ENCODE measurements at places on chromosomes 2 and 18.

GRCh38 chr2:39407516-39408296 is 29.4 kb downstream of the MAP4K3 start:
- DNase-seq = no peak

DNA sequence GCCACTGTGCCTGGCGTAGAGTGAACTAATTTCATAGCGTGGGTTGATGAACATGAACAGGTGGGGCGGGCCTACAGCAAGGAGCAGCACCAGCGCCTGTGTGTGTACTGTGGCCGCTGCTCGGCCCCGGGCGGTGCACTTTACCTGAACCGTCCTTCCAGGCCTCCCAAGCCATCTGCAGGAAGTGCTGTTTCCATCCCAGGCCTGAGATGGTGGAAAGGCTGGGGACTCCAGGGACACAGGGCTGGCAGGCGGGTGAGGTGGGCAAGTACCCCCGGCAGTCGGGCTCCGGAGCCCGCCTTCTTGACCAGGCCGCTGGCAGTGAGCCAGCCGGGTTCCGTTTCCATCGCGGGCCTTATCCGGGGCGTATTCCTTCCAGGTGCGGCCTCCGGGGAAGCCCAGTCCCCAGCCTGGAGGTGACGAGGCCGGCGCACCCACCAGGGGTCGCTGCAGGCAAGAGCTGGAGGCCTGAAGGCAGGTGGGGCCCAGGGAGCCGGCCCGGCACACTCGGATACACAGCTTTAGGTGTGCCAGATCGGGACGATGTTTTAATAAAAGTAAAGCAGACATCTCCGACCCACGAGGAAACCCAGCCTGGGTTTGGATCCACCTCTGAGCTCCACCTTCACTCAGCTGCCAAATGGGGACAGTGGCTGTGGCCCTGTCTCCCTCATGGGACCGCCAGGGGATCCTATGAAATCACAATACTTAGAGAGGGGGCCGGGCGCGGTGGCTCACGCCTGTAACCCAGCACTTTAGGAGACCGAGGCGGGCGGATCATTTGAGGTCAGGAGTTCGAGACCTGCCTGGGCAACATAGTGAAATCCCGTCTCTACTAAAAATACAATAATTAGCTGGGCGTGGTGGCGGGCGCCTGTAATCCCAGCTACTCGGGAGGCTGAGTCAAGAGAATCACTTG is 22.7 kb upstream of the PDIA6 start:
- DNase-seq = no peak

DNA sequence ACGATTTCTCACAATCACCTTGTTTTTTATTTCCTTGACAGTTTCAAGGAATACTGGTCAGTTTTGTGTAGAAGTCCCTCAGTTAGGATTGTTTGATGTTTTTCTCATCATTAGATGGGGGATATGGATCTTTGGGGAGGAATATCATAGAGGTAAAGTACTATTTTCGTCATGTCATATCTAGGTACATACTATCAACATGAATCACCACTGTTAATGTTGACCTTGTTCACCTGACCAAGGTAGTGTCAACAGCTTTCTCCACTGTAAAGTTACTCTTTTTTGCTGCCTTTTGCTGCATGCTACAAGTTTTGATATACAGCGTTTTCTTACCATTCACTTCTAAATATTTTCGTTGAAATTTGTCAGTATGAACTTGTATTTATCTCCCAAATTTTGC is 32.7 kb downstream of the NLRC4 start:
- DNase-seq = no peak

DNA sequence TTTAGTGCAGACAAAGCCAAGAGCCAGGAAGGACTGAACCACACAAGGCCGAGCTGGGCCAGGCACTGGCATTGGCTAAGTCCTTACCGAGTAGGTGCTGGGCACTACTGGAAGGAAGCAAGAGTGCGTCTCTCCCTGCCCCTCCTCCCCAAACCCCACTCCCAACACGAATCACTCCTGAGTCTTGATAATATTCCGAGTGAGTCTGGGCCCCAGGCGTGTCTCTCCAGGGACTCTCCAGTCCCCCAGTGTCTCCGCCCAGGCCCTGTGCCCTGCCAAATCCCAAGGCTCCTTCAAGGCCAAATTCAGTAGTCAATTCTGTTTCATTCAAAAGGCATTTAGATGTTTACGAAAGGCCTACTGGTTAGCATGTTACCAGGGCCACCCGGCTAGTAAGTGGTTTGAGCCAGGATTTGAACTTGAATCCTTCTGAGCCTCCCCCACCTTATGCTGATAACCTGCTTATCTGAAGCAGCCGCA is 82.8 kb downstream of the GLI2 start:
- DNase-seq = no peak

- no peak for DNase-seq
Measured at GRCh38 chr2:28616396-28616999, 120.6 kb downstream of the PLB1 start.

- DNase-seq = no peak
Measured at GRCh38 chr2:12006850-12007249, 260.4 kb downstream of the LPIN1 start.

- no peak for DNase-seq
Measured at GRCh38 chr18:47343291-47343690, 91.8 kb upstream of the SKOR2 start.

DNA sequence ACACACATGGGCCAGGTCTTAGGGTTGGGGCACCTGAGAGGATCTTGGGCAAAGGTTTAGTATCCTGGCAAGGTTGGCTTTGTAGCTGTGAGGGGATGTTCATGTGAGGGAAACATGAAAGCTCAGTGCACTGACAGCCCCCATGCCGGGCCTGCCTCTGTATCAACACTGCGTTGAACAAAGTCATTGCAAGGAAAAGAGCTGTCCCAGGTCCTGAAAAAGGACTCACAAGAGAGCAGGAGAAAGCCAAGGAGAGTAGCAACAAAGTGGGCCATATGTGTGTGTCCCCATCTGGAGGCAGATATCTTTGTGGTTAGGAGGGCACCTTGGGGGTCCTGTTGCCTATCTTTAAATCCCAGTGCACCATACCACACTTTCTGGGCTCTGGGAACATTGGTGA is 237.8 kb upstream of the THSD7B start:
- DNase-seq = no peak

DNA sequence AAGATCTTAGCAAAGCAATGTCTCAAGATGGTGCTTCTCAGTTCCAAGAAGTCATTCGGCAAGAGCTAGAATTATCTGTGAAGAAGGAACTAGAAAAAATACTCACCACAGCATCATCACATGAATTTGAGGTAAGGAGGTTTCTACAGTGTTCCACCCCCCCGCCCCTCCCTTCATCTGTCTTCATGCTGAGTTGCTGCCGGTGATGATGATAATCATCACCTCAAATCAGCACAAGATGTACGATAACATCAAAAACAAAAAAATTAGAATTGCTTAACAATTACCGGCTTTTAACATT is 14.6 kb downstream of the UGP2 start:
- peak; percentile 67 for DNase-seq

- DNase-seq = no peak
Measured at GRCh38 chr2:96397756-96398530, 62.4 kb downstream of the NCAPH start.

DNA sequence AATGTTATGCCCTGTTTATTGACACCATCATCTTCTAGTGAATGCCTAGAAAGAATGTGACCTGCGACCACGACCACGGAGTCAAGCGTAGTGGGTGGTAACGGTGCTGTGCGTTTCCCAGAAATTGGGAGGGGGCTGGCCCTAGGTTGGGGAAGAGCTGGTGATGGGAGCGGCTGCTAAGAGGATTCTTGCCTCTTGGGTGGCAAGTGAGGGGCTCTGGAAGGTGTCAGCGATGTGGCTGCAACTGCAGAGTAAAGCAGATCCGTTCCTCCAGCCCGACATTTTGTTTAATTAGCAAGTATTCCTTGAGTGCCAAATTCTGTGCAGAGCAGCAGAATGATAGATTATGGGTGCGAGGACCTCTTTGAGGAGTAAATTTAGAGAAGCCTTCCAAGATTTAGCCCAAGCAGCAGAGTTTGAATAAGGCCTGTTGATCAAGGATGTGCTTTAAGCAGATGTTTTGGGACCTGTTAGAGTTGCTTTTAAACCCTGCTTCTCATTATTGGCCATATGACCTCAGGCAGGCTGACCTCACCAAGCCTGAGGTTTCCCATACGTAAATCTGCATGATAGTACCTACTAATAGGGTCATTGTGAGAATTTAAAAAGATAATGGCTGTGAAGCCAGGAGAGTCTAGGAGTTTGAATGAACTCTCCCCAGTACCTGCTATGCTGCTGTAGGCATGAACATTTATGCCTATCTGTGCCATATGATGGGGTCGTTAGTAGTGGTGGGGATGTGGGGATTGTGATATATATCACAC is 287.7 kb downstream of the PTGR3 start:
- no peak for DNase-seq

DNA sequence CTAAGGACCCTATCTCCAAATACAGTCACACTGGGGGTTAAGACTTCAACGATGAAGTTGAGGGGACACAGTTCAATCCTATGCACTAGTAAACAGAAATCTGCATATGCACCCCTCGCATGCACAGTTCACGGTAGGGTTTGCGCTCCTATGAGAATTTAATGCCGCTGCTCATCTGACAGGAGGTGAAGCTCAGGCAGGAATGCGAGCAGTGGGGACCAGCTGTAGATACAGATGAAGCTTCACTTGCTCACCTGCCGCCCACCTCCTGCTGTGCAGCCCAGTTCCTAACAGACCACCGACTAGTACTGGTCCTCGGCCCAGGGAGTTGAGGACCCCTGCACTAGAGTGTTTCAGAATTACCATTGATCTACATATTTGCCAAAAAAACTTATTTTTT is 40.0 kb upstream of the FAHD2A start:
- DNase-seq = no peak

DNA sequence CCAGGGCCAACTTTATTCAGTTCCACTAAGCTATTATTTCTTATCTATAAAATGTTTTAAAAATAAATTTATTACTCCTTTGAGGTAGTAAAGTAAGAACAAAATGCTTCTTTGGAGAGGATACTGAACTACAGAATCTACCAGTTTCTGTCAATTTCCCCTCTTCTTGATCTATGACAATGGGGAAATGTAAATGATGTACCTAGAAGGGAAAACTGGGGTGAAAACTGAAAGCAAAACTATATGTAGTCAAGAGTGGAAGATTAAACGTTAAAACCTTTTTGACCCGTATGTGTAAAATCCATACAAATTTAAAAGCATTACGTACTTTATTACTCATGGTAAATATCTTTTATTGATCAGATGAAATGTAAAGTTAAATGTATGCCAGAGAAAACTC is 1287.8 kb upstream of the TMEFF2 start:
- DNase-seq = no peak

DNA sequence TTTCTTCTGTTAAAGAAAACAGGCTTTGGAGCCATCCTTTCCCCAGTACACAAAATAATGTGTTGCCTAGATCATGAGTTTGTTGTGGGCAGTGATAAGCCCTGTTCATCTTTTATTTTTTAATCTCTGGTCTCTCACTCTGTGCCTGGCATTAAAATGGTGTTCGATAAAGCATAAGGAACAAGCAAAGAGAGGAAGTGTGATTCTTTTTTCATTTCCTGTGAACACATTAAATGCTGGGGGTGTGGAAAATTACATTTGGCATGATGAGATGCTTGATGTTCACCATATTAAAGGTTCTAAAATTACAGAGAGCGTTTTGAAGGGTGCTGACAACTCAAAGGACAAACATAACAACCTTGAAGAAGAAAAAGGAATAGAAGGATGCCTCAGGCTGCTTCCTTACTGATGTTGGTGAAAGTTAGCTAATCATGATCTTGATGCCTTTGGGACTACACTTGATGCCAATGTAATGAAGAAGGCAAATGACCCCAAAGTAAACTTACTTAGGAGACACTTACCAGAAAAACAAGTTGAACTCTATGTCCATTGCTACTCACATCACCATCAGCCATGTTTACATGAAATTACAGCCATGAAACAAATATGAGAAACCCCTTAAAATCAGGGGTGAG is 33.0 kb downstream of the TMEFF2 start:
- no peak for DNase-seq

GRCh38 chr2:166115589-166115988 is 12.2 kb downstream of the SCN1A start:
- no peak for DNase-seq

DNA sequence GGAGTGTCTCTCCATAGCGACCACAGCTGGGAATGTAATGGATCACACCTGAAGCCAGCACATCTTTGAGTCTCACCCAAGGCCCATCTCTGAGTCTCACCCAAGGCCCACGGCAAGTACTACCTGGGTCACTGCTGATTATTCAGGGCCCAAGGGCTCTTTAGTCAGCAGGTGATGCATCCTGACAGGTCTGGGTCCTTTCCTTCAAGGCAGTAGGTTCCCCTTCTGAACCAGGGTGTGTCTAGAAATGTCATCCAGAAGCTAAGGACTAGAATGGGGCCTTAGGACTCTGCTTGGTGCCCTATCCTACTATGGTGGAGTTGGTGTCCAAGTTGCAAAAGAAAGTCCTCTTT is 248.1 kb downstream of the ZNF385B start:
- DNase-seq = no peak

GRCh38 chr18:68489013-68489792 is 225.7 kb downstream of the TMX3 start:
- DNase-seq = no peak

GRCh38 chr2:231683292-231684235 is 24.8 kb upstream of the PTMA start:
- DNase-seq = no peak

GRCh38 chr2:1186421-1186820 is 226.8 kb upstream of the TPO start:
- DNase-seq = no peak
